Mesothelial cell of epicardium (in vitro differentiated cells): ENCODE measurements at places on chromosomes 4 and X. TPM values are rescaled to one million over a fixed set of nuclear protein-coding genes. Genes with fewer than 3 reads are reported as not detected.

The SYN1 gene
- 3.7 to 4.4 TPM (median 4.2 TPM) in 3 replicates for total RNA-seq

The PFKFB1 gene
- 0.83 to 1.1 TPM (median 1.1 TPM) in 3 replicates for total RNA-seq

The ACE2 gene
- 0.25 to 0.59 TPM (median 0.35 TPM) in 3 replicates for total RNA-seq

The TLR1 gene
- total RNA-seq, result 0.77 to 1.2 TPM (median 0.82 TPM) in 3 replicates
